Stimulated activated CD4-positive, alpha-beta T cell treated with anti-CD3 and anti-CD28 coated beads, Interleukin-1b, Interleukin-23, amount 100 ng/mL, for 24 hours (primary cell): ENCODE measurements at places on chromosomes 12 and 14.

DNA sequence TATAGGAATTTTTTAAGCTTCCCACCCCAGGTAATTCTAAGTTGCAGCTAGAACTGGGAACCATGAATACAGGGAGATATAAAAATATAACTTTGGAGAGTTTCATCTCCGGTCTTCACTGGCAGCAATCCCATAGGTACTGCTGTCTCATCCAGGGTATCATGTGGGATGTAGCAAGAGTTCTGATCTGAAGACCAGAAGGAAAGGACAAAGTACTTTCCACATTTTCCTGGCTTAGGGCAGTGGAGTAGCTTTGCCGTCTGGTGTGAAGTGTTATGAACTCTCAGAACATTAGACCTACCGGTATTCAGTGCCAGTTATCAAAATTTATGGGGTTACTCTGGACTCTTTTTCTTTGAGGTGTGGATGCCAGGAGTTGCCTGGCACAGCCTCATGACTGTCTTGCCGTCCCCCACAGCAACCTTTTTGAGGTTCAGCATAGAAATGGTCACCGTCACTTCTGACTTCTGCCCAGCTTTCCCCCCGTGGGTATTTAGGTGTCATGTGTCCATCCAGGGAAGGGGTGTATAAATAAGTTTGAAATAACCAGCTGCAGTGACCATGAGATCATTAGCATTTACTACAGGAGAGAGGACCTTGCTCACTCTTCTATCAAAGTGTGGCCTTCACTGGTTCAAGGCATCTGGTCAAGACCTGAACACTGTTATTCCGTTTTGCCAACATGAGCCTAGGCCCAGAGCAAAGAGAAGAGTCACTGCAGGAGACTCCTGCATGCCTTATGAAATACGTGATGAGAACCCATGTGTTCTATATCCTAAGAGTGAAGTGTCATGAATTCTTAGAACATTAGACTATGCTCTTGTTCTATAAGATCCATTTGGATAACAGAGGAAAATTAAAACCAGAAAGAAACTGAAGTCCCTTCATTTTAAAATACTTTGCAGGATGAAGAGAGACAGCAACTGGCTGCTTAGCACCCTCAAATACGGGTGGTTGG, 22.2 kb downstream of the TMEM233 start:
- no peak for DNase-seq

GRCh38 chr14:70755655-70756054, 53.7 kb downstream of the MAP3K9 start:
- no peak for DNase-seq

- DNase-seq: no peak
Observed at GRCh38 chr12:57741413-57741789, 2.9 kb upstream of the AGAP2 start.

GRCh38 chr14:58298477-58299400, at the start of gene ARID4A:
Gene ARID4A (plus strand): TSS chr14:58298555. CDS start chr14:58299855, 1,300 bp downstream.
- peak; percentile 57 for DNase-seq

- no peak for DNase-seq
Observed at GRCh38 chr12:19093218-19093617, 36.3 kb upstream of the PLEKHA5 start.

DNA sequence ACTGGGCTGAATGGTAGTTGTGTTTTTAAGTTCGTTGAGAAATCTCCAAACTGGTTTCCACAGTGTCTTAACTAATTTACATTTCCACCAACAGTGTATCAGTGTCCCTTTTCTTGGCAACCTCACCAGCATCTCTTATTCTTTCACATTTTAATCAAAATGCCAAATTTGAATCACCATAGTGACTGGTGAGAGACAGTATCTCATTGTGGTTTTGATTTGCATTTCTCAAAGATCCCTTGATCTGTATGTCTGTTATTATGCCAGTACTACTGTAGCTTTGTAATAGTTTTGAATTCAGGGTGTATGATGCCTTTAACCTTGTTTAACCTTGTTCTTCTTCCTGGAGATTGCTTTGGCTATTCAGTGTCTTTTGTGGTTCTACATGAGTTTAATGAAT, 2.2 kb upstream of the EIF2S3B start:
- no peak for DNase-seq

- DNase-seq: no peak
Observed at GRCh38 chr12:84874125-84874824, 38.3 kb downstream of the SLC6A15 start.

DNA sequence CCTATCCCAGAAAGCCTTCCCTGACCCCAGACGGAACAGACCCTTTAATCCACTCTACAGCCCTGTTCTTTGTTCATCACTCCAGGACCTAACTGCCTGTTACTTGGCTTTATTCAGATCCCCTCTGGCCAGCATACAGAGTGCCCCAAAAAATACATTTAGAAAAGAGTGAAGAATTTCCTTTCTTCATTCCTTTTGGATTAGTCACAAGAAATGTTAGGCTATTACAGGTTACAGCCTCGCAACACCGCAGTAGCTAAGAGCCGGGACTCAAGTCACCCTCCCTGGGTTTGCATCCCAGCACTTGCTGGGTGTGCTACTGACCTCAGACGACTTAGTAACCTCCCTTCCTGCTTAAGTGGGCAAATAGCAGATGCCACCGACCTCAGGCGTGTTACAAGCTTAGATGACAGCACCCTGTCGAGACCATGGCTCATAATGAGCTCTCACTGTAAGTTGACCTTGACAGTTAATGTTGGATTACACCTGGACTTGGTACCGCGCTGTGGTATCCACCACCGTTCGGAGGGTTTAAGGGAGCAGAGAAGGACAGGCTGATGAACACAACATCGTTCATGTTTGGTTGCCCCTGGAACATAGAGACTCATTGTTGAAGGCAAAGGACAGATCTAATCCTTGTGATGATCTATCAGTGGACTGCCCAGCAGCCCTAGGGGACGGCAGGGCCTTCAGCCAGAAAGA, 12.9 kb downstream of the GLRX5 start:
- no peak for DNase-seq

DNA sequence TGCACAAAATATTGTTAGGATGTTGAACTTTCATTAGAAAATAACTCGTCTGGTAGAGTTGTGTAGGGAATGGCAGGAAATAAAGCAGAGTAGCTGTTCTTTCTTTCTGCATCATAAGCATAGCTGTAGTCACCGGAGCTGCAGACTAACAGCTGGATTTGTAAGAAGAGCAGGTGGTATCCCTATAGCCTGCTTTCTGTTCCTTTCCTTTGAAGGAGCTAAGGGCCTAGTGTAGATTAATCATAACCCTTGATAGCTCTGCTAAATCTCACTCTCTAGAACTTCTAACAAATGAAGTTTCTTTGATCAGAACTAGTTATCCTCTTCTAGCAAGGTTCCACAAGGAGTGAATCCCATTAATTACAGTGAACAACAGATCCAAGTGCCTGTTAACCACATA, 3.5 kb downstream of the LMO3 start:
- no peak for DNase-seq

- DNase-seq: no peak
Observed at GRCh38 chr12:52555577-52555976, 2.6 kb upstream of the KRT71 start.

GRCh38 chr14:104290756-104291122, 152.4 kb downstream of the KIF26A start:
- DNase-seq: no peak

- no peak for DNase-seq
Observed at GRCh38 chr12:57838594-57839302, 7.8 kb downstream of the CTDSP2 start.

DNA sequence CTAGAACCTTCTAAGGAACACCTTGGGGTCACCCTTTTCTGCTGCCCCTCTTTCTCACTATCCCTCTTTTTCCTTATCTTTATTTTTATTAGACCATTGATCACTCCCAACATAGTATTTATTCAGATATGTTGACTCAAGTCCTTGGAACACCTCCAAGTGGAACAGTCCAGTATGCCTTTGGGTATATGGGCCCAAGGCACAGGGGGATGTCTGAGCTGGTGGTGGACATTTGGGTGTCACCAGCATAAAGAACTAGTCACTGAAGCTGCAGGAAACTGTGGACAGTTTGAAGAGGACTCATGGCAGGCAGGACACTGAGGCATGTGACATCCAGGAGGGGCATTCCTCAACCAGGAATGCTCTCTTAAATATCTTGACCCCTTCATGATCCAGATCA, 105.6 kb downstream of the VEZT start:
- DNase-seq: no peak

GRCh38 chr14:67199016-67199415, 9.8 kb downstream of the GARIN2 start:
- DNase-seq: no peak

GRCh38 chr14:104196461-104197140, 58.2 kb downstream of the KIF26A start:
- no peak for DNase-seq

- no peak for DNase-seq
Observed at GRCh38 chr12:47786662-47787280, 13.7 kb downstream of the SLC48A1 start.

GRCh38 chr12:62750941-62751809, 183.8 kb downstream of the PPM1H start:
- no peak for DNase-seq

- DNase-seq: no peak
Observed at GRCh38 chr14:53470351-53471043, 317.4 kb upstream of the DDHD1 start.

DNA sequence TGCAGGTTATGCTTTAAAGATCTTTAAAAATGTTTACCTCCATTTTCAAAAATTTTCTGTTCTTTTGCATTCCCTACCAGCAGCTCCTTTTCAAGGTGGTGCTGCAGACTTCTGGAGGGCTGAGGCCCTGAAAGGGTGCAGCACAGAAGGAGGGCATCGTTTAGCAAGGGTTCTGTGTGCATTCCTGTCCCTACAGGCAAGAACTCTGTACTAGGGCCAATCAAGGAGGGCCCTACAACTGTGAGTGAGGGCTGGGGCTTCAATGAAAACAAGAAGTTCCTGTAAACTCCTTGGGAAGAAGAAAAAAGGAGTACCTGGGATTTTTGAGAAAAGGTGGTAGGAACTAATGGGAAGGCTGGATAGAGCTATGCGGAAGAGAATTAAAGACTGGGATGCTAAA, 50.7 kb upstream of the CSRP2 start:
- no peak for DNase-seq

DNA sequence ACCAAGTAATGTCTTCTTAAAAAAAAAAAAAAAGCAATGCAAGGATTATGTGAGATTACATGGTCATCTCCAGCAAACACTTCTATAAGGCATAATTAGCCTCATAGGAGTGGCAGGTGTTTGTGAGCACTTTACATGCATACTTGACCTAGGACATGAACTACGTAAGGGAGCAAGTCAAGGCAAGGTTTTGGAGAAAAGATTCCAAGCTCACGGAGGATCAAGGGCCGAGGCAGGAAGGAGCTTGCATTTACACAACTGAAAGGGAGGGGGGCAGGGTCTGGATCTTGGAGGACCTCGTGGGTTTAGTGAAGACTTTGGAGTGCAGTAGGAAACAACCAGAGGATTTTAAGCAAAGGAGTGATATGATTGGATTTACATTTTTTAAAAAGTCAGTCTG, 112.5 kb downstream of the CCER1 start:
- no peak for DNase-seq

GRCh38 chr14:94340533-94340932, 17.4 kb upstream of the SERPINA6 start:
- no peak for DNase-seq

GRCh38 chr14:54087376-54087775, 130.8 kb upstream of the BMP4 start:
- DNase-seq: no peak

DNA sequence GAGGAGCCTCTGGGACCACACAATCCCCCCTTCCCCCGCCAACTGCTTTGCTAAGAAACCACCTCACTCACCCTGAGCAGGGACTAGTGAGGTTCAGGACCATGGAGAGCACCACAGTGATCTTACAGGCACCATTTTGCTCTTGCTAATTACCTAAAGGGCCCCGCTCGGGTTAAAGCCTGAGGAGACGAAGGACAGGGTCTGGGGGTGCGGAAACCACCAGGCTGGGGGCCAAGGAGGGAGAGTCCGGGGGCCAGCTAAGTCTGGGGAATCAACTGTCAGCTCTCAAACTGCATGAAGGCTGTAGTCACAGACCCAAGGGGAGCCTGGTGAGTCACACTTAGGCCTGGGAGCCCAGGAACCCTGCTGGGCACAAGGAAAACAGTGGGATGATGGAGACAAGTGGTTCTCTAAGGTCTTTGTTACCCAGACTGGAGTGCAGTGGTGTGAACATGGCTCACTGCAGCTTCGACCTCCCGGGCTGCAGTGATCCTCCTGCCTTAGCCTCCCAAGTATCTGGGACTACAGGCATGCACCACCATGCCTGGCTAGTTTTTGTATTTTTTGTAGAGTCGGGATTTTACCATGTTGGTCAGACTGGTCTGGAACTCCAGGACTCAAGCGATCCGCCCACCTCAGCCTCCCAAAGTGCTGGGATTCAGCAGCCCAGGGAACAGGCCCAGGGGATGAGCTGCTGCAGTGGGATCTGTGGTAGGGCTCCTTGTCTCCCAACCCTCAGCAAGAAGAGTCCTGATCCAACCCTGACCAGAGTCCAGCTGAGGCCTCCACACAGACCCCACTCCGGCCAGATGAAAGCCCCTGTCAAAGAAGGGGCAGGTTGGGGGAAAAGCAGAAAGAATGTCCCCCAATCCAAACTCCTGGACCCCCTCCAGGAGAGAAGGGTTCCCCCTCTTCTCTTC, 98.8 kb downstream of the CALM1 start:
- no peak for DNase-seq

GRCh38 chr14:27427796-27428195, 830.0 kb upstream of the NOVA1 start:
- DNase-seq: no peak

DNA sequence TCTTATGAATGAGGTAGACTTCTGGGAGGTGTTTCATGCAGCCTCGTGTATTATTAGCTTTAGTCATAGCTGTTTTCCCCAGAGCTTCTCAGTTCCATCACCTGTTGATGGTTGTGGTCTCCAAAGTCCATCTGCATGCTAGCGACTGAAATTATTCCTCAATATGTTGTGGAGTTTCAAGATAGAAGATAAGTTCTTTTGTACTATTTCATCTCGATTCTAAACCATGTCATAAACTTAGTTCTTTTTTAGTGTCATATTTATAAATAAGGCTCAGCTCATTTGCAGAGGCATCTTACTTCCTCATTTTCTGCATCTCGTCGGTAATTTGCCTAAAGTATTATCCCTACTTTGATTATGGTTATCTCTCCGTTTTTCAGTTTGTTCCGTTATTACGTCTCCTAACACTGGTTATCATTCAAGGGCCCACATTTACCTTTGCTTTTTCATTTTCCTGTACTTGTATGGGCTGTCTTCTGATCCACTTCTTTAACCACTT, 119.1 kb downstream of the ITPR2 start:
- DNase-seq: no peak

GRCh38 chr12:52682381-52682660, 2.1 kb upstream of the KRT1 start:
- DNase-seq: no peak
